ENCODE measurements at places on chromosomes 1 and 21.

DNA sequence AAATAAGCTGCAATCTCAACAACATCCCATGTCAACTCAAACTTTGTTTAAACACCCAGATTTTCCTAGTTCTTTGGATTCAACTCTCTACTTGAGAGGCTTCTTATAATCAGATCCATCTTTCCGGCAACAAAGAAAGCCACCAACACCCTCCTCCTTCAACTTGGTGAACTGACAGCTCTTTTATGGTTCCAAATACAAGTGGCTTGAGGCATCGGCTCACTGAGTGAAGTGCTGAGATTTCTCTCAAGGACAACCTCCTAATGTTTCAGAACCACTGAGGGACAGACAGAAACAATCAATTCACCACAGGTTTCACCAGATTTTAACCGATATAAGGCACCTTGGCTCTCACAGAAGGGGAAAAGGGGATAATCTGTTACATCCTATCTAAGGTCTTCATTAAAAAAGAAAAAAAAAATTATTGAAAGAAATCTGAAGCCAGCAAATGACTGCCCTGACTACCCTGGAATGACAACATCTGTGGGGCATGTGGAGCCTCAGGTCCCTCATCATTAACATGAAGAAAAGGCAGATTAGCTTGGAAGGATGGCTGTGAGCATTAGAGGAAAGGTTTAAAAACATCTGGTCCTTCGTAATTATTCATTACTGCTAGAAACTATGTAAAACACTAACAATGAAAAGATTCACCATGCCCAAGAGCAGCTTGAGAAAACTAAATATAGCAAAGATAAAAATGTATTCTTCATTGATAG, 50.9 kb downstream of the PTPN14 start:
- DNase-seq, result no peak

DNA sequence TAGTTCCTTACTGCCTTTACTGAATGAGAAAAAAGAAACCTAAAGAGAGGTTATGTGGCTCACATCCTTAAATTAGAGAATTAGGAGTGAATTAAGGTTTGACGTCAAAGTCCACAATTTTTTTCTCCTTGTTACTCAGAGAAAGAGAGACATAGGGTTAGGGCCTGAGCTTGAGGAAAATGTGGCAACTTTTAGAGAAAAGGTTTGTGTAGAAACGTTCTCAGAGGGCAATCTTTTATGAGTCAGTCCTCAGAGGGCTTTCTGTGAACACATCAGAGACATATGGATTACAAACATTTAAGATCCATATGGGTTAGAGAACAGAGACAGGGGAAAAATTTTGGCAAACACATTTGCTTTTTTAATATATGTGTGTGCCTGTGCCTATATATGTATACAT, 242.8 kb downstream of the TGFB2 start:
- no peak for DNase-seq

- no peak for DNase-seq
Observed at GRCh38 chr1:29392486-29393450, 156.4 kb downstream of the PTPRU start.

DNA sequence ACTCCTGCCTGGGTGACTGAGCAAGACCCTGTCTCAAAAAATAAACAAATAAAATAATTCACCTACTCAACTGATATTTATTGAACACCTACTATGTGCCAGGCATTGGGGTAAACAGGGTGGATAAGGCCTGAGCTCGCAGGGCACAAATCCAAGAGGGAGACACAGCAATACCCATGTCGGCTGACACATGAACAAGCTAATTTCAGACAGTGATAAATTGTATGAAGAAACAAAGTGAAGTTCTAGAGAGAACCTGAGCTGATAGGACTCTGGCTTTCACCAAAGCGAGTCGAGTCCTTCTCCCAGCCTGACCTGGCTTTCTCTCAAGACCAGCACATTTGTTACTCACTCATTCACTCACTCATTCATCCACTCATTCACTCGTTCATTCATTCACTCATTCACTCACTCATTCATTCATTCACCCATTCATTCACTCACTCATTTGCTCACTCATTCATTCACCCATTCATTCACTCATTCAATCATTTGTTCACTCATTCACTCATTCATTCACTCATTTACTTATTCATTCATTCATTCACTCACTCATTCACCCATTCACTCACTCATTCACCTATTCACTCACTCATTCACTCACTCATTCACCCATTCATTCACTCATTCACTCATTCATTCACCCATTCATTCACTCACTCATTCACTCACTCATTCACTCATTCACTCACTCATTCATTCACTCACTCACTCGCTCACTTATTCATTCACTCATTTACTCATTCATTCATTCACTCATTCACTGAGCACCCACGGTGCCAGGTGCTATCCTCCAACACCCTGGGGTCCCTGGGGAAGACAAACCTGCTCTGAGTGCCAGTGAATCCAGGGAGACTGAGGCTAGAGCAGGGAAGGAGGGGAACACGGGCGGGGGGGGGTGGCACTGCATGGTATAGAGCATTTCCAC, 37.4 kb upstream of the CASZ1 start:
- no peak for DNase-seq

DNA sequence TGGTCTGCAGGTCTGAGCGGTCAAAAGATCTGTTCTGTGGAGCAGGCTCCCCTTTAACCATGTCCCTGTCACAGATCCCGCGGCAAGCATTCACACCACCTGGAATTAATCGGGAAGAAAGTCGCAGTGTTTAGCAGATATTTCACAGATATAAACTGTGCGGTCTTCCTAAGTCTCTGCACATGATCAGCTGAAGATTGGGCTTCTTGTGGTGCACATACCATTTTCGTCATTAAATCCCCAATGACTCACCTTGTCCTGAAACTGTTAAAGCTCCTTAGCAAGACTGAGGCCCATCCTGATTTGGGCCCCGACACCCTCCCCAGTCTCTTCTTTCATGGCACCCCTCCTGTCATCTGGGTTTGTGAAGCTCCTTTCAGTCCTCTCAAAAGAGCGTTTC, 158.8 kb downstream of the KIF26B start:
- no peak for DNase-seq

DNA sequence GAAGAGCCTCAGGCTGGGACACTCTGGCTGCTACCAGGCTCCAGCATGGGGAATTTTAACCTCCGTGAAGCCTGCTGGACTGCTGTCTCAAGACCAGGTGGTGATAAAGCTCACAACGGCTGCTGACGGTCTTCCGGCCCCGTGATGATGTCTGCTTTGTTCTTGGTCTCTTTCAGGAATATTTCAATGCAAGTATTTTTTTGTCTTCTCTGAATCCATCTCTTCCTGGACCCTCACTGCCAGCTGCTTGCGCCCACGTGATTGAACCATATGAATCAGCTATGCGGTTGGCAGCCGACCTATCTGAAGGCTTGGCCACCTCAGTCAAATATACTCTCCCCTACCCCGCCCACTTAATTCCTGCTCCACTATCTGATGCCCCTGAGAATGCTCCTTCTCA, 14.6 kb upstream of the SLC6A17 start:
- DNase-seq, result no peak
